Upper lobe of right lung (tissue), 1 donor: ENCODE measurements at places on chromosomes 11 and 22. TPM values are rescaled to one million over a fixed set of nuclear protein-coding genes. Genes with fewer than 3 reads are reported as not detected.

CCDC89 gene
- 1.2 TPM for total RNA-seq

SCGB2A2 gene
- total RNA-seq, result not detected

OR2AT4 gene
- total RNA-seq, result not detected

DNA sequence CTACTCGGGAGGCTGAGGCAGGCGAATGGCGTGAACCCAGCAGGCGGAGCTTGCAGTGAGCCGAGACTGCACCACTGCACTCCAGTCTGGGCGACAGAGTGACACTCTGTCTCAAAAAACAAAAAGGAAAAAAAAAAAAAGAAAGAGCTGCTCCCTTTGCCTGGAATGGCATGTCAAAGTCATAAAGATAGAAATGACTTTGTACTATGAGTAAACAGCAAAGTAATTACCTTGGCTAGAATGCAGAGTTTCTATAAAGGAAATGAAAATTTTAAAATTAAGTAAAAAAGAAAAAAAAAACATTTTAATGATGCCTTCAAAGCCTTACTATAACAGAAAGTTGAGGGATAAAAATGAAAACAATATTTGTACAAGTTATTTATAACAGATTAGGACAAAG lies 10.1 kb downstream of the PPP2R1B start:
- no peak for DNase-seq

DNA sequence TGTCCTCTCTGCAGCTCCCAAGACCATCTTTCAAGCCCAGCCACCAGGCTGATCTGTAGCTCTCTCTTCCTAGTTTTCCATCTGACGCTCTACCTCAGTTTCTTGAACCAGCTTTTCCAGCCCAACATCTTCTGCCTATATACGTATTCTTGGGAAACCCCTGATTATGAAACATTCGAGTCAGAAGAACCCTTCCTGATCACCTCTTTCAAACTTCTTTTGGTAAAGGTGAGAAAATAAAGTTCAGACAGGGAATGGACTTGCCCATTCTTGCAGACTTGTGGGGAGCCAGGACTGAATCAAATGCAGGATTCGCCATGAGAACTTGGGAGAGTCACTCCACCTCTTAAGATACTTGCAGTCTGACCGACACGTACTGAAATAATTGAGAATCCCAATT lies 169.5 kb upstream of the NARS2 start:
- DNase-seq, result no peak

- DNase-seq, result peak; percentile 64
Measured at GRCh38 chr22:50482107-50483074, 1.0 kb downstream of the ADM2 start.

DNA sequence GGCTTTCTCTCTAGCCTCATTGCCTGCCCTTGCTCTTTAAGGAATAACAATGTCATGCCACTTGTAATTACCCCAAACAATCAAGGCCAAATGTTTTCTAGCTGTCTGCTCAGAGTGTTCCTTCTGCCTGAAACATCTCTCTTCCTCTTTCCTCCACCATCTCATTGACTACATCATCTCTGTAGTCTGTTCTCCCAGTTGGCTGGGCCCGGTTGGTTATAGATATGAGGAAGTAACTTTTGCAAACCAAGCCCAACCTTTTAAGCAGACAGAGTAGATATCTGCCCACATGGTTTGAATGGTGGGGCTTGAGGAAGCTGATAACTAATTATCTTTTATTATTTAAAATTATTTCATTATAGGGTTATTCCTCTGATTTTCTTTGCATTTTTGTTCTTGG lies 104.5 kb downstream of the NTM start:
- DNase-seq, result no peak

GRCh38 chr22:19943082-19944026 lies 1.7 kb upstream of the TXNRD2 start:
- peak; percentile 57 for DNase-seq

DNA sequence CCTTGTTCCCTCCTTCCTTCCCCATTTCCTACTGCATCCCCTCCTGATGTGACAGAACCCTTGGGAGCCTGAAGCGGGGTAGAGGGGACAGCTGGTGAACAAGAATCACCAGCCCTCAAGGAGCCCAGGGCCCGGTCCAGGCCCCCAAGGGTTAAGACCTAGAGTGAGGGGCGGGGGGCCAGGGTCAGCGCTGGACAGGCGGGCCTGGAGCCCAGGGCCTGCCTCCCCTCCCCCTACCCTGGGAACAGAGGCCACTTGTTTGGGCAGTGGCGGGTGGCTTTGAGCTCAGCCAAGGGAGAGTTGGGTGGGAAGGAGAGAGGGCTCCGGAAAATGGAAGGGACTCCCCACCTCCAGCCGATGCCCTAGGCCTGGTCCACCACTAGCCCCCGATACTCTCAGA lies 2.1 kb downstream of the ARAP1 start:
- no peak for DNase-seq

DNA sequence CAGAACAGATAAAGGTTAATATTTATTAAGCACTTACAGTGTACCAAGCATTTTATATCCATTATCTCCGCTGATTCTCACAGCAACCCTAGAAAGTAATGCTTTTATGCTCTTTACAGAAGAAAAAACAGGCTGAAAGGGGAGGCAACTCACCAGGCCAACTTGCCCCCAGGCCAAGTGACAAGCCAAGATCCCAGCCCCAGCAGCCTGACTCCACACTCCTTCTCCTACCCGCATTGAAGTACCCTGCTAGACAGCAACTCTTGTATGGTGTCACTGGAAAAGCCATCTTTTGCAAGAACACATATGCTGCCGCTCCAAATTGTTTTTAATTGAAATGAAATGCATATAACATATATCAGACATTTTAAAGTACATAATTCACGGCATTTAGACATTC lies 25.6 kb downstream of the SMCO4 start:
- no peak for DNase-seq

DNA sequence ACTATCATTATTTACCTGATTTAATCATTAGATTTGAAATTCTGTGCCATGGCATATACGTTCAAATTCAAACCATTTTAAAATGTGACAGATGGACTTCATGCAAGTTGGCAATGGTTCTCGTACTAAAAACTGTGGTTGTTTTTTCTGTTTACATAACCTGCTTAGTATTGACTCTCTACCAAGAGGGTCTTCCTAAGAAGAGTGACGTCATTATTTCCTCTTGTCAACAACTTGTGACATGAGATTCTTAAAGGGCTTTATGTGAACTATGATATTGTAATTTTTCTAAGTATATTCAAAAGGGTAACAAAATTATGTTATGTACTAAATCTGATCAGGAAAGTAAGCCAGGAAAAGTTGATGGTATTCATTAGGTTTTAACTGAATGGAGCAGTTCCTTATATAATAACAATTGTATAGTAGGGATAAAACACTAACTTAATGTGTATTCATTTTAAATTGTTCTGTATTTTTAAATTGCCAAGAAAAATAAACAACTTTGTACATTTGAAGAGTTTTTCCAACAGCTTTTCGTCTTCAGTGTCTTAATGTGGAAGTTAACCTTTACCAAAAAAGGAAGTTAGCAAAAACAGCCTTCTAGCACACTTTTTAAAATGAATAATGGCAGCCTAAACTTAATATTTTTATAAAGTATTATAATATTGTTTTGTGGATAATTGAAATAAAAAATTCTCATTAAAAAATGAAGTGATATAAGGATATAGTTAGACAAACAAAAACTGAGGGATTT lies 87.0 kb downstream of the GRK3 start:
- DNase-seq, result no peak
